ENCODE measurements at places on chromosomes 1 and 21.

- DNase-seq = no peak
These were observed 135.8 kb upstream of the PBX1 start for GRCh38 chr1:164423136-164423535.

GRCh38 chr1:244545511-244545910 lies 84.4 kb downstream of the CATSPERE start:
- DNase-seq = no peak

GRCh38 chr21:25283720-25284119 lies 323.6 kb downstream of the MRPL39 start:
- DNase-seq = no peak

DNA sequence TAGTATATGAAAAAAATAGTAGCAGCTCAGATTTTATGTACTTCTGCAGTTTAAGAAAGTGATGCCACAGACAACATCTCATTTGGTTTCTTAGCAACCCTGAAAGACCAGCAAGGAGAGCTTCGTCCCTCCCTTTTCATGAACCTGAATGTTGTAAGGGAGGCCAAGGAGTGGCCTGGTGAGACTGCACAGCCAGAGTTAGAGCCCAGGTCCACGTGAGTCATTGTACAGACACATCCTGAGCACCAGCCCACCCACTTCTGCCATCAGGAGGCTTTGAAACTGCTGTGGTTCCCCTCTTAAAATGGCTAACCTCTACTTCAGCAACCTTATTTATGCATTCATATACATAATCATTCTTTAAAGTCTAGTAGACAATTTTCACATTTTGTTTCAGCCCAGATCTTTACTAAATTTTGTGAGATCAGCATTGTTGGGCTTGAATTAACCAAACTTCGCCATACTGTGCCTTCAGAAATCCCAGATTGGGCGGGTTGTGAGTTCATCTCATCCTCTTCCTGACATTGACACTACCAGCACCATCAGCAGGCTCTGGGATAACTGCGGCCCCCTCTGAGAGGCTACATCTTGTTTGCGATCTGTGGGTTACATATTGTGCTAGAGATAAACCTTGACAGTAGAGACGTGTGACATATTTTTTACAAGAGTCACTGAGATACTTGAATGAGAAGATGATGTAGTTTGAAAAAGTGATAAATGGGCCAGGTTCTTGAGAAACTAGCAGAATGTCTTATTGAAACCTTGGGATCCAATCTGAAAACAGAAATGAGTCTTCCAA lies 106.7 kb downstream of the CAMTA1 start:
- DNase-seq = no peak

DNA sequence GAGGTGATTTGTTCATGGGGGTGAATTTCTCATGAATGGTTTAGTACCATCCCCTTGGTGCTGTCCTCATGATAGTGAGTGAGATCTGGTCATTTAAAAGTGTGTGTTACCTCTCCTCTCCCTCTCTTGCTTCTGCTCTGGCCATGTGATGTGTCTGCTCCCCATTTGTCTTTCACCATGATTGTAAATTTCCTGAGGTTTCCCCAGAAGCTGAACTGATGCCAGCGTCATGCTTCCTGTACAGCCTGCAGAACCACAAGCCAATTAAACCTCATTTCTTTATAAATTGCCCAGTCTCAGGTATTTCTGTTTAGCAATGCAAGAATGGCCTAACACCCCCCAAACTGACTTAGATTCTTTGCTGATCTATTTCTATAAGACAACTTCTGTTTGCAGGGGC lies 249.4 kb upstream of the B3GALT2 start:
- no peak for DNase-seq

GRCh38 chr1:21335088-21335691 lies 44.9 kb upstream of the ECE1 start:
- DNase-seq = no peak

- no peak for DNase-seq
These were observed 92.5 kb upstream of the ADGRL2 start for GRCh38 chr1:81708250-81708649.

GRCh38 chr1:60911966-60912697 lies 170.2 kb upstream of the NFIA start:
- DNase-seq = no peak

- no peak for DNase-seq
These were observed 53.0 kb upstream of the PRELP start for GRCh38 chr1:203422656-203423055.
